ENCODE measurements at places on chromosomes 6 and 20.

DNA sequence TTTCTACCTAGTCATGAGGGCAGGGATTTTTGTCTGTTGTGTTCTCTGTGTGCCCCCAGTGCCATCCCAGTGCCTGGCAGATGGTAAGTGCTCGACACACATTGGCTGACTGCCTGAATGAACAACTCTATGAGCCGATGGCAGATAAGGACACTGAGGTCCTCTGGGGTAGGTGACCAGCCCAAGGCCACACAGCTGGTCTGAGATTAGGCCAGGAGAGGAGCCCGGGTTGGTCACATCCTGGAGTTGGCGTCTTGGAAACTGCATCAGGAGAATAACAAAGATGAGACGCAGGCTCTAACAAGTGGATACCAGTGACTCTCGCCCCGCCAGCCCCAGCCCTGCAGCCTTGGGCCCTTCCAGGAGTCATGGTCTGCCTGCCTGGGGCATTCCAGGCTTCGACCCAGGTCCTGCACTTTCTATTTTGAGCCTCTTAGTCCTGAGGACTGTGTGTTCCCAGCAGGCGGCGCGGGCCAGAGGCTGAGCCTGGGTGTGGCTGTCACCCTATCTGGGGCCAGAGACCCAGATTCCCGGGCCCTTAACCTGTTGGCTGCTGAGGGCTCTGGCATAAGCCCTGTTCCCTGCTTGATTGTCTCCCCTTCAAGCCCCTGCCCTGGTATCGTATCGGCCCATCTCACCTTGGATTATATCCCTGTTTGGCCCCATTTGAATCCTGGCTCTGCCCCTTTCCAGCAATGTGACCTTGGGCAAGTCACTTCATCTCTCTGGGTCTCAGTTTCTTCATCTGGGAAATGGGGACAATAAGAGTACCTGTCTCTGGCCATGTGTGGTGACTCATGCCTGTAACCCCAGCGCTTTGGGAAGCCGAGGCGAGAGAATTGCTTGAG is 88.3 kb downstream of the CEBPB start:
- DNase-seq = no peak

- no peak for DNase-seq
These were observed 98.8 kb downstream of the RTN4IP1 start for GRCh38 chr6:106530502-106530901.

- DNase-seq = no peak
These were observed 19.5 kb upstream of the TAF8 start for GRCh38 chr6:42030585-42031506.

GRCh38 chr6:4078691-4079471 is at the start of gene FAM217A:
FAM217A (minus strand) TSS chr6:4079137; CDS start chr6:4077414, 1,723 bp downstream.
- no peak for DNase-seq

DNA sequence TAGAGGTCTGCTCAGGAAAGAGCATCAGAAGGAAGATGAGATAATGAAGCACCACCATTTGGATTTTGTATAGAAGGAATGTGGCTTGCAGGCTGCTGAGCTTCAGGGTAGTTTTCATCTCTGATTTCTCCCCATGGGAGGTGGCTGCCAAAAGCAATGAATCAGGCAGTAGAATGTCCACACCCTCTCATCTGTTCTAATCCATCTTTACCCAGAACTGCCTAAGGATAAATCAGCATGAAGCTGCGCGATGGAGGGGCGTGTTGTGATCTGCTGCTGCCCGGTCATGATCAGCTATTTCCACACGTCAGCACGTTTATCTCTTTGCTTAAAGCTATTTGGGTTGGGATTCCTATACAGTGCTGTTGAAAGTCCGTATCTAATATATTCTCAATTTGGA is 295.4 kb downstream of the FOXA2 start:
- no peak for DNase-seq

DNA sequence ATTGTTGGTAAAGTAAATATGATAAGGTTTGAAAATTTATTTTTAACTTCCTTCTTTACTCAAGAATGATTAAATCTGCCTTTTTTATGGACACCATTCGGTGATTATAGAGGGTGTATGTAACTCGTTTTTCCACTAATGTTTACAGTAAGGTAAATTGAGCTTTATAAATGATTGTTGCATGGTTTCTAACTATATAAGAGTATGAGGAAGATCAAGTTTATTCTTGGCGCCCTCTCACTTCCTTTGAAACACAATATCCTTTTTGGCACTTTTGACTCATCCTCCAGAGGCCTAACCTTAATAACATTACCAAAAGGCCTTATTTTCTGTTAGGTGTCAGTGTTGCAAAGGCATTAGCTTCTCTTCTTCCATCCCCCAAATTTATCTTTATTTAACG is 41.8 kb upstream of the MTRF1L start:
- DNase-seq = no peak

GRCh38 chr6:152771061-152771687 is 20.6 kb downstream of the VIP start:
- DNase-seq = no peak

DNA sequence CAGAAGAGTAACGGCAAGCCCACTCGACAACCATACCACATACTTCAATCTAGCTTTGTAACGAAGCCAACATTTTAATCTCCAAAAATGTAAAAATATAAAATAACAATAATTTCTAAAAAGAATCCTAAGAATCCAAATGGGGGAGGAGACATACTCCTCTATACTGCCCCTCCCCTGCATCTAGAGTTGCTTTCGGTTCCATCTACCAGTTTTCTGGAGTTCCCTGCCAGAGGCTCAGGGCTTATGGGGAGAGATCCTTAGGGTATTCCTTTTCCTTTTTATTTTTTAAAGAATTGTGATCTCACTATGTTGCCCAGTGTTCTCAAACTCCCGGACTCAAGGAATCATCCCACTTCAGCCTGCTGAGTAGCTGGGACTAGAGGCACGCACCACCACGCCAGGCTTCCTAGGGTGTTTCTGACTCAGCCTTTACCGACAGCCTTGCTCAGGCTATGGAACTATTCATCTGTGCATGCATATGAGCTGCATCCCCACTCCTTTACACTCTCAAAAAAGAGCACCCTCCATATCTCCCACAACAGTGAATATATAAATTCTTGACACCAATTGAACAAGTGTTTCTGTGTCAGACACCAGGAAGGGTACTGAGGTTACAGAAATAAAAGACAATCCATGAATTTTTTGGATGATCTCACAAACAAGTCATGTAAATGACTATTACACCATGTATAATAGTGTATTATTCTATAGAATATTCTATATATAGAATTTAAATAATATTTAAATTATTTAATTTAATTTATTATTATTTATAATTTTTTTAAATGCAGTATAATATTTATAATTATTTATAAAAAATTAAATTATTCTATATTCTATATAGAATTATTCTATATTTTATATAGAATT is 40.7 kb upstream of the UBR2 start:
- DNase-seq = no peak

DNA sequence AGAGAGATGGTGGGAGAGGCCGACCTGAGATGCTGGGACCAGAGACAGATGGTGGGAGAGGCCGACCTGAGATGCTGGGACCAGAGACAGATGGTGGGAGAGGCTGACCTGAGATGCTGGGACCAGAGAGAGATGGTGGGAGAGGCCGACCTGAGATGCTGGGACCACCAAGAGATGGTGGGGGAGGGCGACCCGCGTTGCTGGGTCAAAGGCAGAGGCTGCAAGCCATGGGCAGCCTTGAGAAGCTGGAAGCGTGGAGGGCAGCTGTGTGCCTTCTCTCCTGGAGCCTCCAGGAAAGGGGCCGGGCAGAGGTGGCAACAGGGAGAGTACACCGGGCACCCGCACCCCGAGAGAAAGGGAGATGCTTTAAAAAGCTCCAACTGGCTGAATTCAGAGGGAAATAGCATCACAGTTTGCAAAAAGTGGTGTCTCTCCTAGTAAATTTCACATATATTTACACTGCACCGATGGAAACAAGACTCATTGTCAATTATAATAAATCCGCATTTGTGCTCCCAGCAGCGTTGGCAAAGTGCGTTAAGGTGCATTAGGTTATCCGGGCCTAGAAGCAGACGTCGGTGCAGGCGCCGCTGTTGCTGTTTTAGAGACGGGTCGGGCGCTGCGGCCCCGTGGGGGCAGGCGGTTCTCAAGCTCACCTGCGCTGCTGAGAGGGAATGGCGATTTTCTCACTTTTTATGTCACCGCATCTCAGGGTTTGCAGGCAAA is 132.4 kb downstream of the DLL1 start:
- no peak for DNase-seq

- DNase-seq = no peak
These were observed 308.2 kb upstream of the SGK1 start for GRCh38 chr6:134626086-134626485.

DNA sequence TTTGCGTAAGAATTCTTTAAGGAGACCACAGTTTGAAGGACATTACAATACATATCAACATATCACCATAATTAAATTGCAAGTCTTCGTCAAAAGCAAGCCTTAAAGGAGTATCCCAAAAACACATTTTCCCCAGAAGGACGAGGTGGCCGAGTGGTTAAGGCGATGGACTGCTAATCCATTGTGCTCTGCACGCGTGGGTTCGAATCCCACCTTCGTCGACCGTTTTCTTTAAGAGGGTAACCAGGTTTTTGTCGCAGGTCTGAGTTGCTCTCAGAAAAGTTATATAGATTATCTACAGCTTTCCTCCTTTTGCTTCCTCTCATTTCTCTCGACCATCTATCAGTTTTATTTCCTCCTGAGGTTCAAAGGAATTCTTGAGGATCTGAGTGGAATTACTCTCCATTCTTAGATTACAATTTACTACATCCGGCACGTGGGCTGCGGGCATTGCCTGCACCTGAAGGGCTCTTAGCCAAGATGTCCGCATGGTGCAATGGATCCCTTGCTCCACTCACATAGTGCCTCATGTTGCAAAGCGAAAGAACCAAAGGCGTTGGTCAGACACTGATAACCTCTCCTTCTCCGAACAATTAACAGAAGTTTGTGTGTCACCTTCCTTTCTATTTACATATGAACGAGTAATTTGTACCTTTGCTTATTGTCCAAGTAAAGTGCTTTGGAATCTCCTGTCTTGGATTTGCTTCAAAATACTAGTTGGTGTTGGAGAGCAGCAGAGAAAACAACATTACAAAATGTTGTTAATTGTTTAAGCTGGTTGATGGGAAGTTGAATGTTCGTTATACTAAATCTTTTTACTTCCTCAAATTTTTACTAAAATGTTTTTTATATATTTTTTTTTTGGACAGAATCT is 14.0 kb downstream of the POM121L2 start:
- no peak for DNase-seq

- no peak for DNase-seq
These were observed 5.8 kb downstream of the FLRT3 start for GRCh38 chr20:14331646-14332045.

DNA sequence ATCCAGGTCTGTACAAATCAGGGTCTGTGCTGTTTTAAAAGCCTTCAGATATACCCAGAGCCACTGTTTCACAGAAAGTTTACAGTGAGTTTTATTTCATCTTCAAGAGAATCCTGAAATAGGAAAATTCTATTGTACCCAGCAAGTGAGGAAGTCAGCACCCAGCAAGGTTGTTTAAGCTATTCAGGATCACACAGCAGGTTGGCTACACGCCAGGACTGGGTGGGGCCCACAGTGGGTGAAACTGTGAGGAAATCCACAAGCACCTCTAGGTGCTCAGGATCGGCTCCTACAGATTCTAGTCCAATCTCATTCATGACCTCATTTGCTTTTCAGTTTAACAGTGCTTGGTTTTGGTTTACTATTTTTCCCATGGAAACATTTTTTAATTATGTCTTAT is 128.9 kb downstream of the SYNDIG1 start:
- no peak for DNase-seq

DNA sequence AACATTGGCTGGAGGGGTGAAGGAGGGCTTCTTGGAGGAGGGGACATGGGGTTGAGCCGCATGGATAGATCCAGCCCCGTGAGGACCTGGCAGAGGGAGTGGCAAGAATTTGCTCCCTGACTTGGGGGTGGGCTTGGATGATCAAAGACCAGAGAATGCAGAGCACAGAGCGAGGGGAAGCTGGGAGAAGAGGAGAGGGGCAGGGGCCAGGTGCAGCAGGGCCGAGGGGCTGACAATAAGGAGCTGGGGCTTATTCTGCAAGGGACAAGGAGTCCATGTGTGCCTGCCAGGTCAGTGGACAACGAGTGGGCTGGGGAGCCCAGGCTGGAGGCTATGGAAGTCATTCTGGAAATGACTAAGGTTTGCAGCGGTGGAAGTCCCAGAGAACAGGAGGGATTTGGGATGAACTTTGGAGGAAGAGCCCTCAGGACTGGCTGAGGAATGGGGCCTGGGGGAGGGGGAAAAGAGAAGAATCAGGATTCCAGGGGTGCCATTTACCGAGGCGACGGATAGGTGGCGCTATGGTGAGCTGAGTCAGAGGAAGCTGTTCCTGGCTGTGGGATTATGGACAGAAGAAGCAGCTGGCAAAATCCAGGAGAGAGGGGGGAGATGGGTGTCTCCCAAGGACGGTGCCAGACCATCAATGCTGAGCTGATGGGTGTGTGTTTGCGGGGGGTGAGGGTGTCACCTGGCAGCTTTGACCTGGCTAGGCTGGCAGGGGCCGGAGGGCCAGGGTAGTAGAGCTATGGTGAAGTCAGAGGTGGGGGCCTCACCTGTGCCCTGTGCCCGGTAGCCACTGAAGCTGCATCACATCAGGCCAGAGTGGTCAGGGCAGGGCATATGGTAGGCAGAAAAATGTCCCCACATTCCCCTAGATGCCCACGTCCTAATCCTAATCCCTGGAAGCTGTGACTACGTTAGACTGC is 7.8 kb downstream of the KCNG1 start:
- DNase-seq = no peak

DNA sequence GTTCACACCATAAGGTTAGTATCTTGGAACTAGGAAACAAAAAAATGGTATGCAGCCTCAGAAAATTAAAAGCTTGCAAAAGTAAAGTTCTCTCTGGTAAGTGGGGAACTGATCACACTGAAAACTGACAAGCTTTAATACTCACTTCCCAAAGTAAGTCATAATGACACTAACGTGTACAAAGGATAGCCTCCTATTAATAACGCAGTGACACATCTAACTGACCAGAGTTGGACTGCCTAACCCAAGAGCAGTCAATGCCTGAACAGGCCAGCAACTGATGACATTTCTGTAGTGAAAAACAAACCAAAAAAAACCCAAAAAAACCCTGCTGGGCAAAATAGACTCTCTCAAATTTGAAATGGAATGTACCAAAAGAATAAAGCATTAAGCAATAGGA is 30.7 kb downstream of the CHD6 start:
- no peak for DNase-seq

GRCh38 chr6:516213-516612 is 124.7 kb downstream of the IRF4 start:
- no peak for DNase-seq

GRCh38 chr6:50380406-50381098 is 330.8 kb upstream of the DEFB112 start:
- DNase-seq = no peak

DNA sequence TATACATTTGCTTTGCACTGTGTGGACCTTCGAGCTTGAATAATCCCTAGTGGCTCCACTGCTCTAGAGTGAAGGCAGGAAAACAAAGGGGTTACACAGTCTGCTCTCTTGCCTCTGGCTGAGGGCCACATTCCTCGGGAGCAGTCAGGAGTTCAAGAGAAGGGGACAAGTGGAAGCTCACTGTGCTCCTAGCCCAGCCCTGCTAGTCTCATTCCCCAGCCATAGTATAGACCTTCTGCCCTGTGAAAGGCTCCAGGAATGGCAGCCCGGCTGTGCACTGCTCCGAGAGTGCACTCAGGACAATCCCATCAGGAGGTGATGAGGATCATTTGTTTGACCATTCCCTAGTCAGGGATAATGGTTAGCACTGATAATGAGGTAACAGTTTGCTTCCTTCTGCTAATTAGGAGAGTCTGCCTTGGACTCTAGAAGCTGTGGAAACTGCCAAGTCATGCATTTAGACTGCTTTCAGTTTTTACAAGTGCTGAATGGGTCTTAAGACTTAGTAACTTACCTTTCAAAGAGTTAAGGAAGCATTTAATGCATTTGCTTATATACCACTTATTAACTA is 8.5 kb downstream of the IYD start:
- DNase-seq = no peak
